A673 (cell line): ENCODE measurements at places on chromosomes 5 and 9. TPM values are rescaled to one million over a fixed set of nuclear protein-coding genes. Genes with fewer than 3 reads are reported as not detected.

The CYLC2 gene
- total RNA-seq: not detected in 2 replicates

The PCDHB8 gene
- 7.7 and 8.5 TPM in 2 replicates for total RNA-seq

The MARCOL gene
- not detected in 2 replicates for total RNA-seq

The SEMA4D gene
- 14.2 and 16.7 TPM in 2 replicates for total RNA-seq

The OR1Q1 gene
- total RNA-seq: not detected in 2 replicates

The RNF183 gene
- not detected in 2 replicates for total RNA-seq

The NIPAL4 gene
- not detected in 2 replicates for total RNA-seq

The PCSK5 gene
- 0.17 and 0.26 TPM in 2 replicates for total RNA-seq

The AIF1L gene
- total RNA-seq: 5.6 and 6.5 TPM in 2 replicates

The ARHGEF37 gene
- total RNA-seq: 0.64 and 1.7 TPM in 2 replicates
